Effector CD4-positive, alpha-beta T cell (primary cell): ENCODE measurements at places on chromosomes 3 and 15.

DNA sequence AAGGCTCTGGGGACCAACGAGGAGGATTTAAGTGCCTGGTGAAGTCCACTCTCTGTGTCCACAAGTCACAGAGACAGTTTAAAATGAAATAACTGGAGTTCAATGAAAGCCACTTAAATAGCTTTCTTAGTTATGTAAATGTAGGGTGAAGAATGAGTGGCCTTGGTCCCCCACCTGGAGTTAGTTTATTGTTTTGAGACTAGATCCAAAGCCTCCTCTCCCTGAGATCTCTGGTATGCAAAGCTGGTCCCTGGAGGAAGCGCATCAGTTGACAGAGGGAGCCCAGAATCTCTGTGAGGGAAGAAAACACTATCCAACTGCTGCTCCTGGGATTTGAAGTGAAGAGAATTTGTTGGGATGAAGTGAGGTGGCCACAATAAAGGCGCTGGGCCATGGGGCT lies 40.5 kb downstream of the EXOG start:
- DNase-seq, result no peak

DNA sequence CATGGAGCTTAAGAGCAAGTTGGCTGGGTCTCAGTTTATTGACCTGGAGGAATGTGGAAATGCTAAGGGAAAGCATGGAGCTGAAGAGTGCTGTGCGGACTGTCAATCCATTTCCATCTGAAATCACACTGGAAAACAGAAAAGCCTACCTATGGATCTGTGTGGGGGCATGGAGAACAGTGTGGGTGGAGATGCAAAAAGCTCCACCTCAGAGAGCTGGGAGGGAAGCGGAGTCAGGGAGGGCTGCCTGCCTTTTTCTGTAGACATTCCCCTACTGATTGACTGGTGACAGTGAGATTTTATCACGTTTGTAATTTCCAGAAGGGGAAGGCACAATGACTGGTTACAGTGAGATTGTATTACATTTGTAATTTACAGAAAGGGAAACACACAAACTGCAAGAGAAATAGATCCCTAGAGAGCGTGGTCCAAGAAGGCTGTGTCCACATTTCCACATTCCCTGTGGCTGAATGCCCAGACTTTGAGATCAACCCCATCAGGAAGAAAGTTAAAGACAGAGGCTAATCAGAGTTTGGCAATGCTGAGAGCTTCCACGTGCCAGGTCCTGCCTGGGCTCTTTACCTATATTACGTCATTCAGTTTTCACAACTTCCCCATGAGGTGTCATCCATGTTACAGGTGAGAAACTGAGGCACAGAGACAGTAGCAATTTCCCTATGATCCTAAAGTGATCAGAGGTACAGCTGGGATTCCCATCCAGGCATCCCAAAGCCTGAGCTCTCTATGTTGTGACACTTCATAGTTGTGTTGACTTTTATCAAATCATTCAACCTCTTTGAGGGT lies 67.7 kb upstream of the NSMCE3 start:
- no peak for DNase-seq

GRCh38 chr15:80750575-80750974 lies 28.6 kb upstream of the CEMIP start:
- no peak for DNase-seq

DNA sequence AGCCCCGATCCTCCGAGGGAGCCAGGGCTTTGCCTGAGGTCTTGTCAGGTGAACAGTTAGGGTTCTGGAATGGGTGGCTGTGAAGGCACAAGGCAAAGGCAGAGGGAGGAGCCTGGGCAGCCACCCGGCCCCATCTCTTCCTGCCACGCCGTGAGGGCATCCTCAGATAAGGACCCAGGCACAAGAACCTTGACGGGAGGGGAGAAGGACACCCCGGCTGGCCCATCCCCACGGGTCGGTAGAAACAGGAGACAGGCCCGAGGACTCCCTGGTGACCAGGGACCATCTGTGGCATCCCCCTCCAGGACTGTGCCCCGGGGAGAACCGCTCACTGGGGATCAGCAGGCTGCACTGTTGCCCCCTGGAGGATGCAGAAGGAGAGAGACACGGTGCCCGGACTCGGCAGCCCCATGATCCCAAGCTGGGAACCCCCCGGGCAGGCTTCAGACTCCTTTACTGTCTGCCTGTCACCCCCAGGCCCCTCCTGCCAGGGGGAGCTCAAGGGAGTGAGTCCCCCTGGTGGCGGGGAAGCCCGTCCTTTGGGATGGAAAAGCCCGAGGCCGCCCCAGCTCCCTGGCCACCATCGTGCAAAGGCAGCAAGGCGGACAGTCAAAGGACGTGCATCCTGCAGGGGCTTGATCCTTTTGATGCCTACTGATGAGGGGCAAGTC lies 12.3 kb upstream of the PCSK6 start:
- DNase-seq, result no peak

GRCh38 chr15:34437687-34438086 lies at the start of gene GOLGA8A:
GOLGA8A (minus strand) TSS chr15:34437808; CDS start chr15:34389691, 48,117 bp downstream.
- peak; percentile 75 for DNase-seq

- DNase-seq, result no peak
Measured at GRCh38 chr3:38726751-38727150, 77.3 kb upstream of the SCN5A start.

DNA sequence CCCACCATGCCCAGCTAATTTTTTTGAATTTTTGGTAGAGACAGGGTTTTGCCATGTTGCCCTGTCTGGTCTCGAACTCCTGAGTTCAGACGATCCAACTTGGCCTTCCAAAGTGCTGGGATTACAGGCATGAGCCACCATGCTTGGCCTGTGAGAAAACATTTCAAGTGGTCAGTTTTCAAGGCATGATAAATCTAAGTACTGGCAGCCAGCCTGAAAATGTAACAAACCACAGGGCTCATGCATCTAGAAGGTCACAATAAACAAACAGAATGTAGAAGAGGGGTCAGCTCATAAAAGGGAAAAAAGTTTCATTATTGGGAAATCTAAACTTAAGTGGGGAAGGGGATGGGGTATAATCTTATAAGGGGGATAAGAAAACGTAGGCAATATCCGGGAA lies 39.9 kb downstream of the PPCDC start:
- no peak for DNase-seq

DNA sequence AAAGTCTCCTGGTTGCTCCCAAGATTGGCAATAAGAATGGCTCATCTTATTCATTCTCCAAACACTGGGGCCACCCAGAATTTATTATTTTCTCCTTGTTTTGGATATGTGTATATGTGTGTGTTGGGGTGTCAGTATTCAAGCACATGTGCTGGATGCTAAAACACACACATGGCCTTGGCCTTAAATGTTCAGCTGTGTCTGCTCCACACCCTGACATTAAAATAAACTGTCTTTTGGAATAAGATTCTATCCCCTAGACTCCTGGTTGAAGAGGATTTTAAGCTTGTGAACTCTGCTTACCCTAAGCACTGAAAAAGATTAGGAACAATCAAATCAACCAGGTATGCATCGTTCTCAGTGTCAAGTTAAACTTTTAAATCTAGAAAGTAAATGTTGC lies 382.9 kb upstream of the MCTP2 start:
- no peak for DNase-seq

GRCh38 chr3:31406896-31407295 lies 125.8 kb upstream of the STT3B start:
- no peak for DNase-seq

DNA sequence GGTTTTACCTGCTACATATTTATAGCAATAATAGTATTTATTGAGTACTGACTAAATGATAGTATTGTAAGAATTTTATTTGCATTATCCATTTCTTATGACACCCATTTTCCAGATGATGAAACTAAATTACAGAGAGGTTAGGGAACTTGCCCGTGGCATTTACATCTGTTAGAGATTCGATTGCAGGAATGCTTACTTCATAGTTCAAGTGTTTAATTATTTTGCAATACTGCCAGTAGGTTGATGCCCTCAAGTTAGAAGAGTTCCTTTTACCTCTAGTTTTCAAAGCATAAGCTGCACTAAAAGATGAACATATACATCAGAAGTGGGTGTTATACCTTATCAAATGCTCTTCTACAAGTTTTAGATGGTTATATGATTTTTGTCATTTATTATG lies 362.8 kb upstream of the RGMA start:
- no peak for DNase-seq

- peak; percentile 11 for DNase-seq
Measured at GRCh38 chr3:112519424-112520001, 20.2 kb upstream of the BTLA start.

GRCh38 chr3:151722856-151723255 lies 10.9 kb upstream of the AADACL2 start:
- DNase-seq, result no peak

DNA sequence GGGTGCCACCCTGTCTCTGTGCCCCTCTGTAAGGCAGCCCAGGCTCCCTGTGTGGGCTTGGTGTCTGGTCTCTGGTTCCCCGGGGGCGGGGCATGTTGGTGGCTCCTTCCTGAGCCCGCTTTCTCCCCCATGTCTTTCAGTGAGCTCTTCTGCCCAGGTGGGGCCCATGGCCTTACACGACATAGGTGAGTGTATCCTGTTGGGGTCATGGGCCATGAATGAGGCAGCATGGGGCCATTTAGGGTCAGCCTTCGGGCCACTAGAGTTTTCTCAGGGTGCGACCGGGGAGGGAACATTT lies 195.1 kb downstream of the UBE3A start:
- DNase-seq, result no peak

DNA sequence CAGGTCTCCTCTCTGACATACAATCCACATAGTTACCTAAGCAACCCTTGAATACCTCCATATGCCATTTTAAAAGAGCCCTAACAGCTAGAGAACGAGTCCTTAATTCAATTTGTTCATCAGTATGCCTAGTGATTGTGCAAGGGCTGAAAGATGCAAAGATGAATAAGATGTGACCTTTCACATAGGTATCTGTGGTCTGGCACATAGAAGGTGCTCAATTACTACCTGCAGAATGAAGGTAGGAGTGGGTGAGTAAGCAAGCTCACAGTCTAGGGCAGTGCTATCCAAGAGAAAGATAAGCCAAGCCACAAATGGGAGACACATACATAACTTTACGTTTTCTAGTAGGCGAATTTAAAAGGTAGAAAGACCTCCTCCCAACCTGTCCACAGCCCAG lies 157.9 kb downstream of the OSBPL10 start:
- no peak for DNase-seq

GRCh38 chr3:152474585-152474984 lies 205.9 kb downstream of the MBNL1 start:
- no peak for DNase-seq

- no peak for DNase-seq
Measured at GRCh38 chr3:113557374-113557773, 25.0 kb downstream of the SIDT1 start.

DNA sequence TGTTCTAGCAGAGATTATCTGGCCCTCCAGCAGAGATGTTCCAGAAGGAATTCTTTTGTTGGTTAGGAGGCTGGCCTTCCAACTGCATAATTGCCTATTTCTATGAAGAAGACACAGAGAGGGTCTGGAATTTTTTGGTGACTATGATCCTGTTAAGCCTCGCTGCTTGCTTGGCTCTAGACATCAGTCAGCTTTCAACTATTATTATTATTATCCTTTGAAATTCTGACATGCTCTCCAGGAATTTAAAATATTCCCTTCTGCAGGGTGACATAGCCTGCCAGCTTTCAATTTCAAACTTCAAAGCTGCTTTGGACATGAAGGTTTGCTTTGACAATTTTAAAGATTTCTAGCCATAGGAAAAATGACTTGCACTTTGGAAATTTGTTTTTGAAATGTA lies 26.3 kb upstream of the ZNF148 start:
- DNase-seq, result no peak

DNA sequence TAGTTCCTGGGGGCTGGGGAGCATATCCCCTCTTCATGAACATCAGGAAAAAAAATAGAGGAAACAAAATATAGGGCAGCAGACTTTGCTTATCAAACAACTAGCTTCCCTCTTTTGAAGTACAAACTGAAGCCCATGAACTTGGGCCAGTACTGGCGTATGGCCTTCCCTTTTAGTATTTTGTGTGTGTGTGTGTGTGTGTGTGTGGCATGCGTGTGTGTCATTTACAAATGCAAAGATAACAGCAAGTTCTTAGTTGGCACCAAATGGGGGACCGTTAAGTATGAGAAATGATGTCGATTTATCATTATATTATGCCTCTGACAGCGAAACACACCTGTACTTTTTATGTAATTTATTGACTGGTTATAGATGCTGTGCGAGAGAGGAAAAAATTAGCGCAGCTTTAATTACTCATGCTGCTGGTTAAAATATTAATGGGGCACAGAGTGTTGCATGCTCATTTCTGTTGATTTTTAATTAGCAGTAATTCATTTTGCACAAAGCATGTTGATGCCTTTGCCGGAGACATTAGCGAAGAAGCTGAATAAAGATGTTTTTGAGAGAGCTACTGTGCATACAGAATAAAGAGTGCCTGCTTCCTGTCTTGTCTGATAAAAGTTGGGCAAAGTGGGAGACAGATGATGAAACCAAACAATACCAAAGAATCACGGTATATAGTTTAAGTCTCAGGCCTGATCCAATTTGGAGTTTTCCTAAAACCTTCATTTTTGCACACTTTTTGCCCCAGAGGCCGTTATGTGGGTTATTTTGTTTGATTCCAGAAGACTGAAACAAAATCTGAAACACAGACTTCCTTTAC lies 297.1 kb downstream of the SATB1 start:
- DNase-seq, result no peak

GRCh38 chr3:69254351-69254750 lies 131.5 kb downstream of the FRMD4B start:
- DNase-seq, result no peak

- no peak for DNase-seq
Measured at GRCh38 chr15:69546182-69546581, 93.6 kb downstream of the RPLP1 start.

DNA sequence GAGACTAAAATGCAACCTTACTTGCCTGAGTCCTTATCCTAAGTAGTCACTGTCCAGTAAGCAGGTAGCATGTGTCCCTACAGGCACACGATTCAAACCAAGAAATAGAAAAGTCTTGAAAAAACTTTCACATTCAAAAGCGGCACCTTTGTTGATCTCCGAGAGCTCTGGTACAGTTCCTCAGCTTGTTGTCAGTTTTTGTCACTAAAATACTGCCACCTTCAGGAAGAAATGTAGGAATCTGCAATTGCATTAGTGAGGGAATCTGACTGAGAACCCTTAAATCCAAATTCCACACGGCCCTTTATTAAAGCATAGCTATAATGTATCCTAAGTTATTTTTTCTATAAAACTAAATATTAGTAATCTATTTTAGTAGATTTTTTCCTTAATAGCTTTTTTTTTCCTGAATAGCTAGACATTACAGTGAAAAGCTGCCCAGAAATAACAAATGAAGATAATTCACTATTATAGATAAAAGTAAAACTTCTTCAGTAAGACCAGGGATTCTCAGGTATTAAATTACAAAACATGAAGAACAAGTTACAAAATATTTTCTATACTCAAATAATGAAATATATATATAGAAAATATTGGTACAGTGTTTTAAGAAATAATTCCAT lies 44.0 kb downstream of the CCDC54 start:
- no peak for DNase-seq

DNA sequence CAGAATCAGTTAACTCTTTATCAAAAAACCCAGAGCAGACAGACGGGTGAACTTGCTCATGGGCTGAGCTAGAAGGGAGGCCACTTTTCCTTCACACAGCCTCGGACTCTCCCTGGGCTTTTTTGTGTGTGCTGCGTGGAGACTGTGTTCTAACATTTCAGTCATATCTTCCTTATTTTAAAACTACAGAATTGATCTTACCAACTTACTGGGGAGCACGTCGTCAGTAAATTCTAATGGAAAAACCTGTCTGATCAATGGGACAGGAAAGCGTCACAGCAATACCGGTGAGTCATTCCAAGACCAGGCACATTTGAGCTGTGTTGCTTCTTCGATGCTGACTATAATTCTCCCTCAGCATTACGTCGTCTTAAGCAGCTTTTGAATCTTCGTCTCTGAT lies 145.1 kb downstream of the LPP start:
- DNase-seq, result no peak
